ENCODE measurements at places on chromosomes 3 and 15. TPM values are rescaled to one million over a fixed set of nuclear protein-coding genes. Genes with fewer than 3 reads are reported as not detected.

Gene ANKUB1
- not detected for total RNA-seq

Gene SLC22A14
- total RNA-seq, result 0.86 TPM

Gene AMIGO3
- 0.43 TPM for total RNA-seq

Gene SAMMSON
- not detected for total RNA-seq

Gene MGLL
- 82.1 TPM for total RNA-seq

Gene YEATS2
- total RNA-seq, result 29.6 TPM

Gene A4GNT
- not detected for total RNA-seq

Gene SOX2
- not detected for total RNA-seq

Gene LRRIQ4
- total RNA-seq, result not detected

Gene TMEM158
- total RNA-seq, result 22.9 TPM

Gene DPPA2
- not detected for total RNA-seq

Gene HESX1
- total RNA-seq, result not detected

Gene ZNF385D
- total RNA-seq, result 0.64 TPM

Gene PTH1R
- total RNA-seq, result 2.6 TPM

Gene AQP9
- not detected for total RNA-seq

Gene CP
- total RNA-seq, result not detected

Gene SPINK8
- total RNA-seq, result not detected

Gene TRIM71
- not detected for total RNA-seq

Gene SNTN
- total RNA-seq, result not detected

Gene FAM43A
- 37.0 TPM for total RNA-seq

Gene RETNLB
- not detected for total RNA-seq

Gene BFSP2
- not detected for total RNA-seq

Gene SCAANT1
- not detected for total RNA-seq

Gene ZPLD1
- 0.43 TPM for total RNA-seq

Gene SKIC8
- total RNA-seq, result 59.6 TPM

Gene ZNF620
- 0.86 TPM for total RNA-seq

Gene CPA3
- total RNA-seq, result under 0.01 TPM

Gene CHRFAM7A
- under 0.01 TPM for total RNA-seq

Gene CLEC3B
- 0.43 TPM for total RNA-seq

Gene CAPN3
- total RNA-seq, result 2.6 TPM

Gene DAZL
- not detected for total RNA-seq

Gene TIMMDC1
- total RNA-seq, result 58.7 TPM

Gene UBAP1L
- total RNA-seq, result 2.3 TPM

Gene LSAMP
- total RNA-seq, result 0.64 TPM

Gene MEIS2
- 73.0 TPM for total RNA-seq

Gene ISLR2
- not detected for total RNA-seq

Gene DUOXA2
- not detected for total RNA-seq

Gene TERC
- 175 TPM for total RNA-seq

Gene CPLX3
- not detected for total RNA-seq

Gene CCR9
- total RNA-seq, result not detected

Gene GOLGA8H
- total RNA-seq, result under 0.01 TPM

Gene NLGN1
- 18.1 TPM for total RNA-seq

Gene C15orf62
- under 0.01 TPM for total RNA-seq

Gene CFAP92
- total RNA-seq, result not detected

Gene P2RY14
- not detected for total RNA-seq

Gene PLIN1
- under 0.01 TPM for total RNA-seq

Gene ZNF501
- 5.2 TPM for total RNA-seq

Gene CCR3
- not detected for total RNA-seq

Gene MINAR1
- total RNA-seq, result 2.3 TPM

Gene GOLGA8G
- not detected for total RNA-seq

Gene MCCC1
- 11.6 TPM for total RNA-seq

Gene CADM2
- 0.32 TPM for total RNA-seq

Gene RAP2B
- 11.2 TPM for total RNA-seq

Gene TMEM44
- 11.7 TPM for total RNA-seq

Gene FRG2C
- under 0.01 TPM for total RNA-seq

All from fibroblast of villous mesenchyme (primary cell).